ENCODE measurements at places on chromosomes 7 and 10.

- DNase-seq = peak; percentile 88
These were observed 15.2 kb upstream of the PPP2R2D start for GRCh38 chr10:131885391-131886165.

- DNase-seq = no peak
These were observed 121.2 kb upstream of the PITRM1 start for GRCh38 chr10:3293581-3294431.

- DNase-seq = peak; percentile 71
These were observed 41.7 kb downstream of the FAS start for GRCh38 chr10:89032141-89032891.

GRCh38 chr7:119256001-119256400, 1017.0 kb upstream of the KCND2 start:
- no peak for DNase-seq

DNA sequence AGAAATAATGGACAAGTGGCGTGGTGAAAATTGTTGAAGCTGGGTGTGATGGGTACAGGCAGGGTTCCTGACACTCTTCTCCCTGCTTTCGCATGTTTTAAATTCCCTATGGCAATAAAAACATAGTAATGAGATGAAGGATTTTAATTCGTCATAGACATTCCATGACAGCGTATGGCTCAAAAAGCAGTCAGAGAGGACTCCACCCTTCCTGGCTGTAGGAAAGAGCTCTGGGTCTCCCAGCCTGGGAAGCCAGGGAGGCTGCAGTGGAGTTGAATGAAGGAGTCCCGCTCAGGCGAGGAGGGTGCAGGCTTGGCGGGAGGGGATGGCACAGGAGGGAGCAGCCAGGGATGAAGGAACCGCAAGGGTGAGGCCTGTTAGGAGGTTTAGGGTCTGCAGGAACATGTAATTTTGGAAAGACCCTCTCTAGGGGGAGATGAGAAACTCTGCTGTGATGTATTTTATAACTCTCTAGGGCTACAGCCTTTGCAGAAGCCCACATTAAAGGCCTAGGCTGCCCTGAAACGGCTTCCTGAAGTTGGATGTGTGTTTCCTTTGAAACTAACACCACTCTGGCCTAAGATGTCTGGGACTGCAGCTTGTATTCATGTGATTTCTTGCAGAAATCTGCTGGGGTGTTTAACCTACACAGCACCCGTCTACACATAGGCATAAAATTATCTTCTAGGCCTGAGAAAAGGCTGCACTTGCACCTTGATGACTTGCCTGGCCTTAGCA, 7.6 kb upstream of the LARP4B start:
- DNase-seq = no peak

GRCh38 chr7:24419511-24419910, 135.5 kb downstream of the NPY start:
- no peak for DNase-seq

DNA sequence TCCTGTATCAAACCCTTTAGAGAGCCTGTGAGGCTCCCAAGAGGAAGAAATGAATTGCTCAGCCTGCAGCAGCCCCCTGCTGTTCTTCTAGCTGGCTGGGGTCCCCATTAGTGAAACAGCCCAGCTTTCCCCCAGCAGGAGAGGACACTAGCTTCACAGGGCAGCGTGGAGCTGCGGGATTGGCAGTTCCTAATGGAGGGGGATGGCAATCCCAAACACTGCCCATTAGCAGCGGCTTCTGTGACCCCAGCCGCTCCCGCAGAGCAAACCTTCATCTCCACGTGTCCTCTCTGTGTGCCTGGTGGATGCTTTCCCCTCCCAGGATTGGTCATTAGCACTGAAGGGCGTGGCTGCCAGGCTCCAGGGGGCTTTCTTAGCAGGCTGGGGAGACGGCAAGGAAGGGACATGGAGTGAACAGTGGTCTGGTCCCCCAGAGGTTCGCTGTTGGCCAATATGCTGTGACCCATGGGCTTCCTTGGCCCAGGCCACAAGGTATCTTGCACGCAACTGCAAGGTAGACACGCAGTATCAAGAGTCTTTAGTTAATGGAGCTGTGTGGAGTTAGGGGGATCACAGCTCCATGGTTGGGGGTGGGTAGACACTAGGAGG, 322.5 kb upstream of the ZMIZ1 start:
- DNase-seq = no peak

DNA sequence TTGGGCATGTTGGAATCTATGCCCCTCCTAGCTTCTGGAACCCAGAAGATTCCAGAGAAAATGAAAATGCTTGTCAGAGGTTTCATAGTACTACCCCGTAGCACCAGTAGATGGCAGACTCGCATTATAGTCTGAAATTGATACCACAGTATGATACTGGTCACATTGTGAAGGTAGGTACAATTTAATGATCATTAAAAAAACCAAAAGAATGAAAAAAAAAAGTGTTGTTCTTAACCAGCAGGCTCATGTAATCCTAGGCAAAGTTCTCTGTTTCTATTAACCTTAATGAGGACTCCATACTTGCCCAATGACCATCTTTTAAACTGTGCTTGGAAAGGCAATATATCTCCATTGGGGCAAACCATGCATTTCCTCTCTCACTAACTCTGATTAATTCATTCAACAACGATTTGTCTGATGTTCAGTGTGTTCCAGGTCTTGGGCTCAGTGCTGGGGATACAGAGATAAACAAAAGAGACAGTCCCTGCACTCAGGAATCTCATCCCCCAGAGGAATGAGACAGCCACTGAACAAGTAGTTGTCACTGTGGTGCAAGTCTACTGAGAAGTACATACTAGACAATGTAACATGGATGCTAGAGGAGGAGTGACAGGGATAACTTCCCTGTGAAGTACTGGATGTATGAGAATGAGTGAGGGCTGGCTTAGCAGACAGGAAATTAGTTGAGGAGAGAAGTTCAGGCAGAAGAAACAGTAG, 223.5 kb upstream of the PHYHIPL start:
- DNase-seq = peak; percentile 8

DNA sequence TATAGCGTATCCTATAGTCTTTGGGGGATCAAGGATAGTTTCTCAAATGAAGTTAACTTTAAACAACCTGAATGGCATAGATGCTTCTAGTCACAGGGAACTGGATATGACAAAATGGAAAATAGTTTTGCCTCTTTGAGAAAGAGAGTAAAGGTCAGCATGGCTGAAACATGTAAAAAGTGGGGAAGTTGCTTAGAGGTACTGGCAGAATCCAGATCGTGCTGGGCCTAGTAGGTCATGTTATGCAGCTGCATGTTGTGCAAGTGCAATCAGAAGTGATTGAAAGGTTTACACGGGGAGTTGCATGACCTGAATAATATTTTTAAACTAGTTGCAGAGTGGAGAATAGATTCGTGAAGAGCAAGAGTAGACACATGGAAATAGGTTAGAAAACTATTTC, 201.1 kb upstream of the HDAC9 start:
- DNase-seq = no peak

- no peak for DNase-seq
These were observed 19.4 kb downstream of the TUBAL3 start for GRCh38 chr10:5385224-5385623.

GRCh38 chr10:133364645-133365431, 7.0 kb upstream of the FUOM start:
- no peak for DNase-seq

DNA sequence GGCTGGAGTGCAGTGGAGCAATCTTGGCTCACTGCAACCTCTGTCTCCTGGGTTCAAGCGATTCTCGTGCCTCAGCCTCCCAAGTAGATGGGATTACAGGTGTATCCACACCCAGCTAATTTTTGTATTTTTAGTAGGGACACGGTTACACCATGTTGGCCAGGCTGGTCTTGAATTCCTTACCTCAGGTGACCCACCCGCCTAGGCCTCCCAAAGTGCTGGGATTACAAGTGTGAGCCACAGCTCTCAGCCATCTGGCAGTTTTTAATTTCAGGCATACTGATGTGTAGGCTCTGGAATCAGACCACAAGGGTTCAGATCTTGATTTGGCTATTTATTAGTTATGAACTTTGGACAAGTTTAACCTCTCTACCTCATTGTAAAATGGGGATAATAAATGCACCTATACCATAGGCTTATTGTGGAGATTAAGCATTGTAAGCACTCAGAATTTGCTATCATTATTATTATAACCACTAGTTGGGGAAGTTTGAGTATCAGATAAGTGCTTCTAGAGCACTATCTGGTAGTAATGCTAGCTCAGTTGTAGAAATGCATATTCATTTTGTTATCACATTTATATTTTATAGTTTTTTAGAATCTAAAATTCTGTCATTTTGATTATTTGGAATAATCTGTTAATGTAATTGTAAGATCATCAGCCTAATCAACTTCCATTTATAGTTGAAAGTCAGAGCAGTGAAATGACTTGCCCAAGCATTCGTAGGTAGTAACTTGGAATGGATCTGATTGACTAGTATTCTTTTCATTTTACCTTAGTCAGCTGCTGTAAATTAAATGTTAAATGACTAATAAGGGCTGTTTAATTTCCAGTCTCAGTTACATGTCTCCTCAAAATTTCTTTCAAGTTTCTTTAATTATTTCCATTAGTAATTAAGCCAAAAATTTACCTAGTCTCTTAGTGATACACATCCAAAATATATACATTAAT, 22.5 kb downstream of the KMT2E start:
- no peak for DNase-seq

GRCh38 chr10:102815790-102816549, 21.2 kb downstream of the CYP17A1 start:
- no peak for DNase-seq

All from activated naive CD8-positive, alpha-beta T cell treated with anti-CD3 and anti-CD28 coated beads, Interleukin-2, amount 50 U/mL, for 24 hours (primary cell).